ENCODE measurements at places on chromosomes 4 and X.

- DNase-seq = no peak
These were observed 62.7 kb upstream of the SHOX start for GRCh38 chrX:567891-568290.

- no peak for DNase-seq
These were observed 3.6 kb upstream of the GATA1 start for GRCh38 chrX:48782795-48783194.

DNA sequence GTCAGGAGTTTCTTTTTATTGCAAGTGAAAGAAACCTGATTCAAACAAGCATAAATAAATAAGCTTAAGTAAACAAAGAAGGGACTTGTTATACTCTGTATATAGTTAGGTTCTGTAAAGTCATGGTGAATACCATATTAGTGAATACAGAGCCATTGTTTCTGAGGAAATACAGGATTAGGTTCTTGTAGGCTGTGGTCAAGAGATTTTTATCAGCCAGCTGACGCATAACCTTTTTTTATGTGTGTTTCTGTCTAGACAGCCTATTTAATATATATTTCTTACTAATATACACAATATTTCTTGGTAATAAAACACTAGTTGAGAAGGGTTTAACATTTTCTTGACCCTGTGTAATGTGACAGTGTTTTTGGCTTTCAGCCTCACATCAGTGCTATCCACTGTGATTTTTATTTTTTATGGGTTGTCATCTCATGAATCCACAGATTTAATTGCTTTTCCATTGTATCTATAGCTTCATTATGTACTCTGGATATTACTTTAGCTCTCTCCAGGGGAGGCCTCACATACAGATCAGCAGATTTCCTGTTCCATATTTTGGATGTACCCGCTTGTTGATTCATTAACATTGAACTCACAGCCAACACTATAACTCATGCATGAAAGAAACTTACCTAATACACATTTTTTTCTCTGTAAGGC, 8.0 kb downstream of the HERC3 start:
- no peak for DNase-seq

DNA sequence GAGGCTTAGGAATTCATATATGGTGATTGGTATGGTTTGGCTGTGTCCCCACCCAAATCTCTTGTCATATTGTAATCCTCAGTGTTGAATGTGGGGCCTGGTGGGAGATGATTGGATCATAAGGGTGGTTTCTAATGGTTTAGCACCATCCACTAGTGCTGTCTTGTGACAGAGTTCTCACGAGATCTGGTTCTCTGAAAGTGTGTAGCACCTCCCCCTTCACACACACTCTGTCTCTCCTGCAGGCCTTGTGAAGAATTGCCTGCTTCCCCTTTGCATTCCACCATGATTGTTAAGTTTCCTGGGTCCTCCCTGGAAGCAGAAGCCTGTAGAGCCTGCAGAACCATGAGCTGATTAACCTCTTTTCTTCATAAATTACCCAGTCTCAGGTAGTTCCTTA, 135.8 kb upstream of the FAT1 start:
- no peak for DNase-seq

GRCh38 chr4:185847352-185848097, 35.5 kb upstream of the SORBS2 start:
- peak; percentile 80 for DNase-seq

GRCh38 chr4:153249199-153250041, 45.2 kb downstream of the TRIM2 start:
- DNase-seq = peak; percentile 85

DNA sequence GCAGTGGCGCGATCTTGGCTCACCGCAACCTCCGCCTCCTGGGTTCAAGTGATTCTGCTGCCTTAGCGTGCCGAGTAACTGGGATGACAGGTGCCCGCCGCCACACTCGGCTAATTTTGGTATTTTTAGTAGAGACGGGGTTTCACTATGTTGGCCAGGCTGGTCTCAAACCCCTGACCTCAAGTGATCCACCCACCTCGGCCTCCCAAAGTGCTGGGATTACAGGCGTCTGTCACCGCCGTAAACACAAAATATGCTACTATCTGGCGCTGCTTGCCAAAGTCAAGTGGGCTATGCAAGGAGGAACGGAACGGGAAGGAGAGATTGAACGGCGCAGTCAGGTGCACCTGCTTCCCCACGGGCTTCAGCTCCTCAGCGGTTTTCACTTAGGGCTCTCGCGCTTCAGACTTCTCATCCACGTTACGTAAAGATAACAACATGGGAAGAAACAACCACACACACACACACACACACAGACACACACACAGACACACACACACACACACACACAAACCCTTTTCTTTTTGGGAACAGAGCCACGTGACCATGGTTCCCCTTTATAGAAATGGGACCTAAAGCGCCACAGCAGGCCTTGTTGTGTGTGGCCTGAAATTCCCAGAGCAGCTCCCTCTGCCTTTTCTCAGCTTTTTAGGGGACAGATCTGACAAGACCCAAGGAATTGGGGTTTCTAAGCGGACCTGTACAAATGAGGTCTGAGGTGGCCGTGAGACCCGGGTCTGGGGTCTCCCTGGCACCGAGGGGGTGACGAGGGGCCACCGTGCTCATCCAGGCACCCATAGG, 1.5 kb downstream of the P2RY8 start:
- DNase-seq = no peak

DNA sequence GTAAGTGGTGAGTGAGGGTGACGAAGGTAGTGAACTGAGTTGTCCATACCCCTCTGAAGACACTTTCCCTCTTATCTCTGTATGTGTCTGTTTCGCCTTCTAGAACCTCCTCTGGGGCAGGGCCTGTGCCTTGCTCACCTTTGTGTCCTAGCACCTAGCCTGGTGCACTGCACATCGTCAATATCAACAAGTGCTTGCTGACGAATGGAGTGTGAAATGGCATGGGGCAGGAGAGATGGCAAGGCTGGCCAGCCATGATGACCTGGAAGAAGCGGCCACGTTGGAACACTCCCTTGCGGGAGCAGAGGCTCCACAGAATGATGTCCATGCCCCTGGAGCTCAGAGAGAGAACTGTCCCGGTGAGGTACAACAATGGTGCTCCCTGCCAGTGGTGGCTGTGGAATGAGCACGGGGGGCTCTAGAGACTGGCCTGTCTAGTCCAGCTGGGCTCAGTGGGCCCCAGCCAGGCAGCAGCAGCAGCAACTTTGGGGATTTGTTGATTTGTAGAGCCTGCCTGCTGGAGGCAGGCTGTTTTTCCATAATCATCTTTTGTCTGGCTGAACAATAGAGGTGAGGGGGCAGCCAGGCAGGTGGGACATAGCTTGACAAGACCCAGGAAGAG, 112.2 kb upstream of the PJA1 start:
- no peak for DNase-seq

- no peak for DNase-seq
These were observed 102.2 kb upstream of the MAP3K15 start for GRCh38 chrX:19617550-19617949.

- no peak for DNase-seq
These were observed 59.6 kb downstream of the FRYL start for GRCh38 chr4:48720459-48720858.

- no peak for DNase-seq
These were observed 2.2 kb downstream of the PDE6B start for GRCh38 chr4:627347-628125.

- peak; percentile 75 for DNase-seq
These were observed 1.9 kb upstream of the HAUS3 start for GRCh38 chr4:2243681-2244380.

DNA sequence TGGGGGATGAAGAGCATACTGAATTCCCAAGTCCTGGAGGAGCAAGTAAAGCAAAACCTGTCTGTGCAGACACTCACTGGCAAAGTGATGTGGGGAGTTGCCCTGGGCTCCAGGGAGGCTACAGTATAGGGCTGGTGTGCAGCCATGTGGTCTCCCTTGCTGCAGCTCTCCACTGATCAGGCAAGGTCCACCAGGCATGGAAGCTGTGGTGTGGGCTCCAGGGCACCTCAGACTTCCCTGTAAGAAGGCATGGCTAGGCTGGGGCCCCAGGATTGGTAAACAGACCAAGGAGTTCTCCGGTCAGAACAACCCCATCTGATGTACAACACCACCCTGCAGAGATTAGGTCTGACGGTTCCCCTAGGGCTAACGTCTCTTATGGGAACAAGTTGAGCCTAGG, 241.9 kb upstream of the NDST4 start:
- no peak for DNase-seq

DNA sequence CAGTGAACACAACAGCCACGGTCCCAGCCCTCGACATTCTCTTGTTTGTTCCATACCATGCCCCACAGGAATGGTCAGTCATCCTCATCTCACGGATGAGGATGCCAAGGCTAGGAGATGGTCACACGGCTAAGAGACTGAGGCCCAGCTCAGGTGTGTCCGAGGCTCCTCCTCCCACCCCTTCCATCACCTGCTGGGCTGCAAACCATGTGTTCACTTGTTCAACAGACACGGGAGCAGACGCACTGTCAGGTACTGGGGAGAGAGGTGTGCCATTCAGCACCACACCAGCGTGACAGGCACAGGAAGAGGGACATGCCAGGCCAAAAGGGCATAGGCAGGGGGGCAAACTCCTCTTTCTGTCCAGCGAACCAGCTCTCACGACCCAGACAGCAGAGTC, 45.9 kb downstream of the ABLIM2 start:
- peak; percentile 45 for DNase-seq

- no peak for DNase-seq
These were observed 52.4 kb downstream of the GAK start for GRCh38 chr4:879729-880077.

GRCh38 chrX:133783274-133783673, 202.1 kb downstream of the GPC3 start:
- no peak for DNase-seq

GRCh38 chr4:53354012-53354722, 11.7 kb downstream of the SCFD2 start:
- DNase-seq = no peak

DNA sequence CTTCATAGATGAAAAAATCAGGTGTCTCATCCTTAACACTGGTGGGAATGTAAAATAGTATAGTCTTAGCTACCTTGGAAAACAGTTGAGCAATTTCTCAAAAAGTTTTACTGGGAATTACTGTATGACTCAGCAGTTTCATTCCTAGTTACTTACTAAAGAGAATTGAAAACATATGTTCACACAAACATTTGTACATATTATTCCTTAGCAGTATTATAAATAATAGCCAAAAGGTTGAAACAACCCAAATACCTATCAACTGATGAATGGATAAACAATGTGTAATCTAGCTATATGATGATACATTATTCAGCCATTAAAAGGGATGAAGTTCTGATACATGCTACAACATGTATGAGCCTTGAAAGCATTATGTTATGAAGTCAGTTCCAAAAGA, 41.7 kb downstream of the RBM46 start:
- DNase-seq = no peak

DNA sequence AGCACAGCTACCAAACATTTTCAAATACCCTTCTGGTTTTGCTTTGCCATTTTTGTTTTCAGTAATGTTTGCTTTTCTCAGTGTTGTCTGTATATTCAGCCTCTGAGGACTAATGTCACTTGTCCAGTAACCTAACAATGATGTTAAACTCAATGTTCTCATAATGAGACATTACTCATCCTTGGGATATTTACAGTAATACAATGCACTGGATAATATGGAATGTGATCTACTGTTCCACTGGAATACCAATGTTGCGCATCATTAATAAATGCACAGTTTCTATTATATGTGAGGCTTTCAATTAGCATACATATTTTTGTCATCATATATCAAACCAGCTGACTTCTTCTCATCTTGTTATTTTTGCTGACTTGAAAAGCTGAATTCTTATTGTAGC, 259.1 kb downstream of the SH2D1A start:
- no peak for DNase-seq

- no peak for DNase-seq
These were observed 101.1 kb downstream of the ADGRL3 start for GRCh38 chr4:61301271-61301670.

All from Right ventricle myocardium inferior (tissue), 1 donor.